Dermis microvascular lymphatic vessel endothelial cell (primary cell): ENCODE measurements at places on chromosomes 2 and 18. TPM values are rescaled to one million over a fixed set of nuclear protein-coding genes. Genes with fewer than 3 reads are reported as not detected.

Gene RNF103
- 24.4 and 34.4 TPM in 2 replicates for total RNA-seq

Gene MAP2
- 3.3 and 11.2 TPM in 2 replicates for total RNA-seq

Gene CXCR2
- total RNA-seq = not detected in 2 replicates

Gene TUBB8B
- not detected in 2 replicates for total RNA-seq

Gene LYG1
- total RNA-seq = 0.13 and 0.51 TPM in 2 replicates
